ENCODE measurements at places on chromosomes 4 and X. TPM values are rescaled to one million over a fixed set of nuclear protein-coding genes. Genes with fewer than 3 reads are reported as not detected.

The ZNF141 gene
- 12.7 TPM for total RNA-seq

The MTMR8 gene
- 1.9 TPM for total RNA-seq

The MAGEB10 gene
- not detected for total RNA-seq

The MEPE gene
- total RNA-seq, result not detected

The KDR gene
- total RNA-seq, result 0.20 TPM

The ADH1B gene
- not detected for total RNA-seq

The CXCL3 gene
- total RNA-seq, result not detected

The ITIH6 gene
- total RNA-seq, result not detected

The TMLHE gene
- 31.3 TPM for total RNA-seq

The TEX11 gene
- total RNA-seq, result not detected

The PROM1 gene
- not detected for total RNA-seq

The DGAT2L6 gene
- not detected for total RNA-seq

The KLB gene
- total RNA-seq, result not detected

The GABRG1 gene
- total RNA-seq, result not detected

The CD38 gene
- 0.90 TPM for total RNA-seq

The TLR6 gene
- 7.9 TPM for total RNA-seq

The PCDH18 gene
- 0.40 TPM for total RNA-seq

The MAGEC3 gene
- total RNA-seq, result not detected

The RASSF6 gene
- 0.59 TPM for total RNA-seq

The PTTG2 gene
- 0.55 TPM for total RNA-seq

The PNMA6A gene
- not detected for total RNA-seq

The ITGB1BP2 gene
- total RNA-seq, result 5.2 TPM

The DMRTC1 gene
- total RNA-seq, result not detected

The PRRG3 gene
- total RNA-seq, result not detected

The OPN1MW2 gene
- total RNA-seq, result not detected

The SLC25A31 gene
- total RNA-seq, result not detected

The ARHGAP6 gene
- total RNA-seq, result not detected

The AKAP14 gene
- 2.7 TPM for total RNA-seq

The HTN3 gene
- not detected for total RNA-seq

Data from PC-9 (cell line).